BJ (cell line): ENCODE measurements at places on chromosomes 5 and 9. TPM values are rescaled to one million over a fixed set of nuclear protein-coding genes. Genes with fewer than 3 reads are reported as not detected.

GRCh38 chr5:33526755-33527154, 86.0 kb downstream of the TARS1 start:
- no peak for DNase-seq

DNA sequence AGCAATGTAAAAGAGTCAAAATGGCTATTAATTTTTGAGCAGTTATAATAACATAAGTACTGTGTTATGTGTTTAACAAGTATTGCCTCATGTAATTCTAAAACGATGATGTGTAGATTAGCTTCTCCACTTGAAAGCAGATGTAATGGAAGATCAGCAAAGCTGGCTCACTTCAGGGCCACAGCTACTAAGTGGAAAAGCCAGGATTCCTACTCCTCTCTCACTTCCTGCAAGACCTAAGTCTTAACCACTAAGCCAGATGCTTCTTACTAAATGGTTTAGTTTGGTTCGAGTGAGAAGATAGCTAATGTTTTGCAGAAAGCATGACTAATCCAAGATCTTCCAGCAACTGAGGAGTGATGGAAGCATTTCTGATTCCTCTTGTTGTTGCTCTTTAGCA, 15.7 kb upstream of the TNC start:
- no peak for DNase-seq

DNA sequence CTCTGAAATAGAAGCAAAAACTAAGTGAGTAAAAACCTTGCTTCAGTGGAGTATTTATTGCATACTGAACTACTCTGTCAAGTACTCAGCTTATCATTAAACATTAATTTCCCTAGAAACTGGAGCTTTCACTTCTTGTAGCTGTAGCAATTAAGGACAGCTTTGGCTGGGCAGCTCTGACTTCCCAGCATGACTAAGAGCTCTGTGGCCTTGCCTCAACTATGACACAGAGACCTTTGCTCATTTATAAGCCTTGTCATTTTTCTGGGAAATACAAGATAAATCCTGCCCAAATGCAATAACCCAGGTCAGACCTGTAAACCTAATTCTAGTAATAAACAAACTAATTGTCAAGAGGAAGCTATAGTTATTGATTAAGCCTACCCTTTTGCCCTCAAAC, 65.4 kb upstream of the STK32A start:
- no peak for DNase-seq

DNA sequence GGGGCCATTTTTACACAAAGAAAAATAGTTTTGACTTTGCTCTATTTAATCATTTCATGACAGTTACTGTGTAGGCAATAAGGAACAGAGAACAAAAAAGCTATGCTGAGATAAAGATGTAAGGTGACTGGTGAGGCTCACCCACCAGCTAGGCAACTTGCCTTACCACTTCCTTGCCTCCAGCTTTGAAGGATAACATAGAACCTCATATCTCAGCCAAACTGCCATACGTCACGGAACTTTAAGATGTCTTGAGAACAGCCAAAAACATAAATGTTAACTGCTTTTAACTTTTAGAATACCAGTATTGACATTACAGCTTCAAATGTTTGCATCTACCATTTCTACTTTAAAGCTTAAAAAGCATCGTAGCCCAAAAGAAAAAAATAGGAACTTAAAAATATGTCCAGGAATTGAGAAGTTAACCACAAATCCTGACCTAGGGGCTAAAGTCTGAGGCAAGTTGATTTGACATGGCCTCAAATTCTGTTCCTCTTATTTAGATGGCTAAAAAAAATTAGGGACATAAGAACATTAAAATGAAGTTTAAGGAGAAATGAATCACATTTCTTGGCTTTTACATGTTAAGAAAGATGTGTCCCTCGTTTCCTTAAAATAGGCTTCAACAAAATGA, 7.7 kb upstream of the GCNT4 start:
- DNase-seq = no peak

ROPN1L gene
- polyA plus RNA-seq = 0.54 TPM in 2 replicates

GRCh38 chr9:76395381-76395780, 1.2 kb upstream of the RFK start:
- DNase-seq = no peak

DNA sequence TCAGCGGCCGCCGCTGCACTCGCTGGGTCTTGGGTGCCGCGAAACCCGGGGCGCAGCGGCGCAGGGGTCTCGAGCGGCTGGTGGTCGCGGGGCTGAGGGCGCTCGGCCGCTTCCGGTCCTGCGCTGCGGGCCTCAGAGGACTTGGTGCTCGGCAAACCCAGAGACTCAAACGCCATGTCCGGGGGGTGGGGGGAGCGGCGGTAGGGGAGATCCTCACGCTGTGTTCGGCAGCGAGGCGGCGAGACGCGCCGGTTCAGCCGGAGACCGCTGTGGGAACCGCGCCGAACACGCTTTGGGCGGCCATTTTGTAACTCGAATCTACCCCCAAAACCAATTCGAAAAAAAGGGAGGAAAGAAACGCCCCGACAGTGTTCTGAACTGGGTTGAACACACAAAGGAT, 317.5 kb upstream of the CDH18 start:
- DNase-seq = no peak

TAF11L14 gene
- not detected in 2 replicates for polyA plus RNA-seq

DNA sequence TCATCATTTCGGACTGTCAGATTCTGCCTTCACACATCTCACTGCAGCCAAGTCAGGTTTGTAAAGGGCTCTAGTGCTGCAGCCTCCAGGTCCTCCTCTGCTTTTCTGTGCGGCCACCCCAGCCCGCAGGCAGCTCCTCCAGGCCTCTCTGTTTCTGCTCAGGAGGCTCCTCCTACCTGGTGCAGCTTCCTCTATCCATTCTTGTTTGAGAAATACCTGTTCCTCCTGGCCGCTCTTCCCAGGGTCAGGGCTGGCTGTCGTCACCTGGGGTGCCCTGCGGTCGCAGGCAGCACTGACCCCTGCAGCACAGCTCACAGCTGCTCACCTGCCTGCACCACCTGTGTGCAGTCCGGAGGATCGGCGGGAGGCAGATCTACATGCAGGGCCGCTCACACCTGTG, 387.7 kb upstream of the IRX4 start:
- DNase-seq = no peak

DNA sequence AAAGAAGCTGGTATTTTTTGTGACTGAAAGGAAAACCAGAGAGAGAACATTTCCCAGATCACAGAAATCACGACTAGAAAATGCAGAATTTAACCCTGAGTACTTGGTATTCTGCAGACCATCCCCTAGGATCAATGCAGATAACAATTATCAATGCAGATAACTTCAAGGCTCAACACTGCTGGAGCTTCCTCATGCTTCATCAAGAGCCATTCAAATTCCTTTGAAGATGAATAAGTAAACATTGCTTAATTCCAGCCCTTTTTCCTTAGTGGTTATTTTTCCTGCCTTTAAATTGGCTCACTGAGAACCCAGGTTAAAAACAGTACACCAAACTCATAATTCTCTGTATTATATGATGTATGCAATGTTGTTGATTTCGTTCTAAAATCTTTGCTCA, 370.1 kb upstream of the TLE4 start:
- DNase-seq = no peak

GRCh38 chr5:176606032-176606431, 3.9 kb downstream of the GPRIN1 start:
- DNase-seq = no peak

- DNase-seq = no peak
Observed at GRCh38 chr5:58986281-58986680, 403.4 kb downstream of the RAB3C start.

SLC6A18 gene
- polyA plus RNA-seq = not detected in 2 replicates

GRCh38 chr5:61198606-61199005, 36.3 kb upstream of the SMIM15 start:
- DNase-seq = no peak
